ENCODE measurements at places on chromosomes 12 and 14.

DNA sequence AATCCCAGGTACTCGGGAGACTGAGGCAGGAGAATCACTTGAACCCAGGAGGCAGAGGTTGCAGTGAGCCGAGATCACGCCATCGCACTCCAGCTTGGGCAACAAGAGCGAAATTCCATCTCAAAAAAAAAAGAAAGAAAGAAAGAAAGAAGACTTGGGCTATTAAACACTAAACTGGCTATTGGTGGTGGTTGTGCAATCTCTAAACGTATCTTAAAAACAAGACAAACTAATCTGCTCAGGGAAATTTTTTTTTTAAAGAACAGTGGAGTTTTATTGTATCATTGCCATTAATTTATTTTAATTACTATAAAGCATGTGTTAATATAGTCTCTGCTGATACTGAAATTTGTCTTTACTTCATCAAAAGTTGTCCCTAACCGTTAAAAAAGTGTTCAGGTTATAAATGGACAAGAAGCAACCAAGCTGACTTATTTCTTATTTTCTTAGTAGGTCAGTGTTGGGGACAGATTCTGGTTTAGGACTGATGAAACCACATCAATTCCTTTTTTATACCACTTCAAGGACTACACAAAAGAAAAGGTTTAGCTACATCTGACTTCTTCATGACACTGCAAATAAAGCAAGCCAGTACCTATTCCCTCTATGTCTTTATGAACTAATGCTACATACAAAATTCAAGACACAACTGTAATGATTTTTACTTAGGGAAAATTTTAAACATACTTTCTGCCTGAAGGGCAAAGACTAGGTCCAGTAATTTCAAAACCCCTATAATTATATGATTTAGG is 68.7 kb upstream of the KRAS start:
- DNase-seq = no peak

GRCh38 chr14:89702073-89702875 is 252.3 kb downstream of the EFCAB11 start:
- no peak for DNase-seq

DNA sequence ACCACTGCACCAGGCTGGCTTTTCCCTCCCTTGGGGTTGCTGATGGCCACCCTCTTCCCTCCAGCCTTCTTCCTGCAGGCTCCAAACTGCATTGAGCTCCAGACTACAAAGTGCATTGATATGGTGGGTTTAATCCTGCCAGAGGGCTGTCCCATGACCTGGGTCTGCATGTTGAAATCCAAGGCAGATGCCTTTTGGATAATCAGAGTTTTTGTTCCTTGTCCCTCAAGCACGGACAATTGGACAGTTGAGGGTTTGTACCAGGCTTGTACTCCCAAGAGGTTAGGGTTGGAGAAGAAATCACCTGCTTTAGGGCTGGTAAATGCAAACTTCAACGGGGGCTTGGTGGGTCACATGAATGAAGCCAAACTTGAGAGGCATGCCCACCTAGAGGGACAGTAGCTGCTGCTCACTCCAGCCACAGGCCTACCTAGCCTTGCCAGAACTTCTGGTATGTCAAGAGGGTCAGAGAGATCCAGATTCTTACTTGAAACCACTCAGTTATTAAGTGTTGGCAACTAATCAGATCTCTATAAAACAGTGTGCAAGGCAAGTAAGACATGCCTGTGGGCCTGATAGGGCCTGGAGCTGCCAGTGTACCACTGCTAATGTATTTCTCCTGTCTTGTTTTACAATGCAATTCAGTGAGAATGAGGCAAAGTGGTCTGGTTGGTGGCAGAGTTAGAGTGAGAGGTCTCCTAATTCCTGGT is 21.7 kb upstream of the KRT83 start:
- no peak for DNase-seq

DNA sequence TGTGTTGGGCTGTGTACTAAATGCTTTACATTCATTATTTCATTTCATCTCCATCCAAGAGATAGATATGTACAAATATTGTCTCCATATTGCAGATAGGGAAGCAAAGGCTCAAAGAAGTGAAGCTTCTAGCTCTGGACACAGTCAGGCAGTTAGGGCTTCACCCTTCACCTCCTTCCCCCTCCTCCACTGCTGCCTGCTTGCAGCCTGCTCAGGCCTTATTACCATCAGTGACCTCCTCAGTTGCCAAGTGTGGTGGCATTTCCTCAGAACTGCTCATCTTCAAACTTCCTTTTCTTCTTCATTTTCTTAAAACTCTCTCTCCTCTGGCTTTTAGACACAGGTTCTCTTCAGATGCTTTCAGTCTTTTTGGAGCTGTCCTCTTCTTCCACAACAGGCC is 4.7 kb upstream of the GPATCH2L start:
- no peak for DNase-seq

GRCh38 chr12:63325757-63326156 is 174.8 kb upstream of the AVPR1A start:
- no peak for DNase-seq

DNA sequence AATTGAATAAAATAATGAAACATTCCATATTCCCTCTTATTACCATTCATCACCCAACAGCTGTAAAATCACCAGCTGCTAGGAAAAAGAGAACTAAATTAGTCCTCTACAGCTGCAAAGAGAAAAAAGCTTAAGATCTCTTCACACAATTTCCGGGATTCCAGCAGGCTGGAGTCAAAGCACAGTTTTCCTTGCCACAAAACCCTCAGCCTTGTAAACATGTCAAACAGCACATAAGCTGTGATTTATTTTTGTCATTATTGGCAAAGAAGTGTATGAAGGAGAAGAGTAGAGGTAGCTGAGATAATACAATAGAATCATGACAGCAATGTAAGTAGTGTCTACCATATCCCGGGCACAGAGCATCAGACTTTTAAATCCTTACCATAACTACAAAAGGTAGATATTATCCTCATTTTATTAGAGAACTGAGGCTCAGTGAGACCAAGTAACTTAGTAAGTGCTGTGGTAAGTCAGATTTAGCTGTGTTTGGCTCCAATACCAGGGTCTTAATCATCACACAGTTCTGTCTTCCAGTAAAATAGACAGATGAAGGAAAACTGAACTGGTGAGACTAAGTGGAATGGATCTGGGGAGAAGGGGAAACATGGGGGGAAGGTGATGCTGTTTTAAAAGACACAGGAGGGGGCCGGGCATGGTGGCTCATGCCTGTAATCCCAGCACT is 57.3 kb downstream of the NTN4 start:
- DNase-seq = no peak

DNA sequence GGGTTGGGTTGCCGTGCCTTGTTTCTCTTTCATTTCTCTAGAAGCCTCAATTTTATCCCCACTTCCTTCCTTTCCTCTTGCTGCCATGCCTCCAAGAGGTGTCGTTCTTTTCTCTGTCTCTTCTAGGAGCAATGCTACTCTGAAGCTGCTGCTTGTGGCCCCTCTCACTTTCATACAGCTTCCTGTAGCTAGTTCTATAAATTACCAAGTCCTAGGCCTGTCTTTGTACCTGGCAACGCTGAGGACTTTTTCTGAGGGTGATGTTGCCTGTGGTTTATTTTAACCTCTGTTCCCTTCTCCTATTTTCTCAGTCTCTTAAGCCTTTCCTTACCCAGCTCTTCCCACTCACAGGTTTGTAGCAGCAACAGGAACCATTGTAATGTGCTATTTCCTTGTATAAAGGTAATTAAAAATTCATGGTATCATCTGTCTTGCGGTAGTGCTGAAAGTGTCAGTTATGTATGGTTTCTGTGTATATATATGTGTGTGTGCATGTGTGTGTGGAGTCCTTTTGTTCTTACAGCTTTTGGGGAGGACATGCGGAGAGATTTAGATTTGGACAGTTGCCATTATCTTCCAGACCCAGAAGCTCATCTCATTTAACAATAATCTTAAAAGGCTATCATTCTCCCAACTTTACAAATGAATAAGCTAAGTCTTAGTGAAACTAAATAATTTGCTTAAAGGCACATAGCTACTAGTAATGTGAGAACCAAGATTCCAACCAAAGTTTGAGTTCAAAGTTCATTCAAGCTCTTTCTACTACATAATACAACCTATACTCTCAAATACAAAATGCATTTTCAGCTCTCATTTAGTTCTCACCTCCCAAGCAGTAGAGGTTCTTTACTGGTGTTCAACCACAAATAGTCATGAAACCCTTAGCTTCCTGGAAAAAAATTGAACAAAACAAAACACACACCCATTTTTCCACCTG is 43.8 kb downstream of the DDHD1 start:
- DNase-seq = peak; percentile 45

GRCh38 chr14:82244791-82245190 is 711.1 kb upstream of the SEL1L start:
- no peak for DNase-seq

GRCh38 chr14:90630171-90630806 is 185.9 kb downstream of the TTC7B start:
- no peak for DNase-seq

- no peak for DNase-seq
These were observed 20.5 kb downstream of the ADAM21 start for GRCh38 chr14:70472253-70473159.

GRCh38 chr12:105341010-105341409 is 10.5 kb downstream of the C12orf75 start:
- DNase-seq = no peak

GRCh38 chr12:6211421-6211869 is 11.2 kb downstream of the CD9 start:
- DNase-seq = no peak

Data from activated T-cell treated with anti-CD3 and anti-CD28 coated beads for 24 hours (primary cell).